ENCODE measurements at places on chromosomes 5 and 9. TPM values are rescaled to one million over a fixed set of nuclear protein-coding genes. Genes with fewer than 3 reads are reported as not detected.

DNA sequence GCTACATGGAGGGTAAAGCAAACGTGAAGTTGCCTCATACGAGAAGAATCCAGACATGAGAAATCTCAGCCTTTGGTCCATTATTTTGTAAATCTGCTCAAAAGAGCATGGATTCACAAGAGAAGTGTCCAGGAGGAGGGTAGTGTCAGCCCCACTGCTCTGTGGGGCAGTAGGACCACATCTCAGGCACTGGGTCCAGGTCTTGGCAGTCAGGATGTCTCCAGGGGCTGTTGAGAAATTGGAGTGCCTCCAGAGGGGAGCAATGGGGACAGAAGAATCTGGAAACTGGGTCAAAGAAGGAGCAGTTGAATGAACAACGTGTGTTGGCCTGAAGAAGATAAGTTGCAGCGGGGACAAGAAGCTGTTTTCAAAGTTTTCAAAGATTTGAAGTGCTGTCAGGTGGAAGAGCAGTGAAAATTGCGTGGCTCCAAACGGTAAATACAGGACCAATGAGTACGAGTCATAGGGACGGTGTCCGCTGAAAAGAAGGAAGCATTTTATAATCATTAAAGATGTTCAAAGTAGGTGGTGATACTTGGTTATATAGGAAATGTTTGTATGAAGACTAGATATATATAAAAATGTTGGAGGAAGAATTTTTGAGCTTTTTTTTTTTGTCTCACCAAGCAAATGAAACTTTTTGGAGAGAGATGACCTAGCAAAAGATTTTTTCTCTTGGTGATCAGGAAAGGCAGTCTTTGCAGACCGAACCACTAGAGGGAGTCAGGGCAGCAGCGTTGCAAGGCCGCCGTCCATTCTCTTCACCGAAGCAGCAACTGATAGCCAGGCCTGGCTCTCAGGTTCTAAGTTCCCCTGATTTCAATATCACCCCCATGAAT, 57.1 kb upstream of the ZBED3 start:
- no peaks in the 10 kb centered on the region for H3K27me3 ChIP-seq
- no peak overlapping the region for H3K27ac ChIP-seq
- no peaks in the 10 kb centered on the region for H3K4me1 ChIP-seq
- H3K4me3 ChIP-seq = no peak overlapping the region
- no peaks in the 10 kb centered on the region for H3K36me3 ChIP-seq
- DNase-seq = peak; percentile 76

- no peak for DNase-seq
- H3K27me3 ChIP-seq = no peaks in the 10 kb centered on the region
- no peak overlapping the region for H3K4me3 ChIP-seq
Observed at GRCh38 chr5:172142709-172143215, 45.3 kb downstream of the STK10 start.

DNA sequence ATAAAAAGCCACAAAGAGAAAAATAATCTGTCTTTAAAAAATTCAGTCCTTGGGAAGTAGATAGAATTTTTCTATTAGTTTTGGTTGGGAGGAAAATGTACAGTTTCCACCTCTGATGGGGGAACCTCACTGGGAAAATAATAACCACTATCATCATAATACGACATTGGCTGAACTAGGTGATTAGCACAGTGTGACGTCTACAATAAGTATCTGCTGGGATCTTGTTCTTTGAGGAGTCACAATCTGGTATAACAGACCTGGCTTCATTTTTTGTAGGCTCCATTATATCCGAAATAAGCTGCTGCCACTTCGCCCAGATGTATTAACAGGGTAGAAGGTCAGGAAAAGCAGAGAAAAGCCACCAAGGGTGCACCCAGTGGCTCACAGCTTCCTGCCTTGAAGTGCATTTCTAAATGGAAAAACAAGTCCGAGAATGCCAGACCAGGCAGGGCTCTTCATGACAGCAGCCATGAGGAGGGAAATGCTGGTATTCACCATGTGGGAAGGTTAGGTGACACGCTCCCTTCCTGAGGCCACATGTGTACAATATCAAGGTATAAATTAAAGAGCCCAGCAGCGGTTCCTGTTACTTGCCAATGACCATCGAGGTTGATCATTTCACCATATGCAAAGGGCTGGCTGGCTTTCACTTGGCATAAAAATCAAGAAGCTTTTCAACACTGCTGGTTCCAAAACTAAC, 152.8 kb downstream of the PRELID2 start:
- no peak for DNase-seq
- no peak overlapping the region for H3K4me3 ChIP-seq
- no peaks in the 10 kb centered on the region for H3K27me3 ChIP-seq
- H3K4me1 ChIP-seq = peaks cover 26% of the 10 kb centered on the region
- no peaks in the 10 kb centered on the region for H3K36me3 ChIP-seq
- no peak overlapping the region for H3K27ac ChIP-seq

DNA sequence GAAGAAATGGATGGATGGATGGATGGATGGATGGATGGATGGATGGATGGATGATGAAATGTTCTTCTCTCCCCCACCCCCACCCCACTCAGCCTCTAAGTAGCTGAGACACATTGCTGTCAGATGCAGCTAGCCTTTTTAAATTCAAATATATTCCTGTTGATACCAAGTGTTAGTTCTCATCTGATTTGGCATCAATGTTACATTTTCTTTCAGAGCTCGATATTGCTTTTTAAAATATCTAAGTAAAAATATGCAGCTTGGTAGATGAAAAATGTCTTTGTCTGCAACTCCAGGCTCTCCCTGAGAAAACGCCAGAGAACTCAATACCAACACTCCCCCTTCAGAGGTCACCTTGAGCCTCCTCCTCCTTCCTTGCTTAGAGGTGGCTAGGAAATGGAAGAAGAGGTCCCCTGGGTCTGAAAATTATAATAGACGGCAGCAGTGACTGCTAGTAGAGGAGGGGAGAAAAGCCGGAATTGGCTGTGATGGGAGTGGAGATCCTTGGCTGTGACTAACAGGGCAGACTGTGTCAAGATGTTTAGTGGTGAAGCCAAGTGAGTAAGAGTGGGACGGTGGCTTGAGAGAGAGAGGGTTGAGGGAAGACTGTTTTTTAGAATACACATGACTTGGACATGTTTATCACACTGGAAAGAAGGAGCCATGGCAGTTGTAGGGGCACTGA, 156.0 kb downstream of the ZNF462 start:
- no peak overlapping the region for H3K27ac ChIP-seq
- DNase-seq = no peak
- H3K27me3 ChIP-seq = no peaks in the 10 kb centered on the region
- H3K4me3 ChIP-seq = no peak overlapping the region

DNA sequence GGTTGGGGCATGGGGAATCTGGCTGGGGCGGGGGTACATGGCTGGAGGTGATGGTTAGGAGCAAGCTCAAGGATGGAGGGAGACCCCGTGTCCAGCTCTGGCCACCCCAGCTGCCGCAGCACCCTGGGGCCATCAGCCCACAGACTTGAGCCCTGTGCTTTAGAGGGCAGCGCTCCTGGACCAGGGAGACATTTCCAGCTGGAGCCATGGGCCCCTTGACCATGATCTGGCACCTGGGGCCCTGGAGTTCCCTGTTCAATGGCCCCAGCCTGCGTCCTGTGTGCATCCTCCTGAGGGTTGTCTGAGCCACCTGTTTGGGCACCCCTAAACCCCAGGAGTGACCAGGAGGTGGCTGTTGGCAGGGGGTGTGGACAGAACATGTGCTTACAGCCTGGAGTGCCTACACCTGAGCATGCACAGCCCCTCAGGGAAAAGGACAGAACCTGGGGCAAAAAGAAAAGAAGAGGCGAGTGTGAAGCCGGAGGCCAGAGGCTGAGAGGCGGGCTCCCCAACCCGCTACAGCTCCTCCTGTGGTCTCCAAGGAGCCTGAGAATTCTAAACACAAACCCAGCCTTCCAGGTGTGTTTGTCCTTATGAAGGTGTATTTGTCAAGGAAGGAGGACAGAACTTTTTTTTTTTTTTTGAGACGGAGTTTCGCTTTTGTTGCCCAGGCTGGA, 126.7 kb downstream of the C9orf50 start:
- H3K36me3 ChIP-seq = no peaks in the 10 kb centered on the region
- H3K27me3 ChIP-seq = no peaks in the 10 kb centered on the region
- no peak for DNase-seq
- H3K4me3 ChIP-seq = no peak overlapping the region
- H3K27ac ChIP-seq = peak overlapping the region; percentile 59

DNA sequence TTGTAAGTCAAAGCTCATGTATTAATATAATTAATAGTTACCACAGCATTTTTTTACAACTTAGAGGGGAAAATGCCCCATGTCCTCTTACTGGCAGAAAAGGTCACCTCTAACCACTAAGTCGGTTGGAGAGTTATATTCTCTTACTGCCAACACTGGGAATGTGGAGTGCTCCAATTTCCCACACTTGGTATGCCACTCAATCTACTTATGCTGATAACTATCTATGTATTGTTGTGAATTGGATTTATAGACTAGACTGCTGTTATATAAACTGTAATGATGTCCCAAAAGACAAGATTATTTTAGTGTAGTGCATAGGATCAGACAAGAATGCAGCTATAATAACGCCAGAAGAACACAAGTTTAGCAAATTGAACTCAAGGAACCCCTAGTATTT, 2385.2 kb upstream of the C9orf72 start:
- no peak overlapping the region for H3K4me3 ChIP-seq
- H3K36me3 ChIP-seq = no peaks in the 10 kb centered on the region
- no peaks in the 10 kb centered on the region for H3K4me1 ChIP-seq
- no peaks in the 10 kb centered on the region for H3K27me3 ChIP-seq
- DNase-seq = peak; percentile 52

DNA sequence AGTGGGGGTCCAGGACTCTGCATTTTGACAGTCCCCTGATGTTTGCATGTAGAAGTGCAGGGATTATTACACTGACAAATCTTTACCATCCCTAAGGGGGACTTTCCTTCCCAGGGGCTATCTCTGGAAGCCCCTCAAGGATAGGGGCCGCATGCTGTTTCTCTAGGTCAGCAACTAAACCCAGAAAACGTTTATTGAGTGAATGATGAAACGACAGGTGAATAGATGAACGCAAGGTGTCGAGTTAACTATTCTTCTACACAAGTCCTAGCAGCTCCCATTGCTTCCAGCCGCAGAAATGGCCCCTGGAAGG, 281 bp upstream of the HSD17B4 start:
- H3K36me3 ChIP-seq = no peaks in the 10 kb centered on the region
- DNase-seq = no peak

Gene TSSK1B
- not detected for total RNA-seq

DNA sequence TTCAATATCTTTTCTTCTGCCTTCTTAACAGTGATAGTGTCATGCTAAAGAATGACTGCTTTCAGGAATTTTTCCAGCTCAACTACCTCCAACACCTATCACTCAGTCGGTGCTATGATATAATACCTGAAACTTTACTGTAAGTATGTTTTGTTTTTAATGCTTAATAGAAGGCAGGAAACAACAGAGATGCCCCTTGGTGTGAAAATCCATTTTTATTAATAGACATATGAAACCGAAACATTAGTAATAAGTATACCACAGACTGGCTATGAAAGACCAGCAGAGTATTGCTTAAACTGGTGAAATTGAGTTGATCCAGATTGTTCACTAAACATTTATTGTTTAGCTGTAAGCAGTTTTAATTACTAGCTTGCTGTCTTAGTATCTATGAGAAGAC, 25.2 kb downstream of the SKP2 start:
- no peak overlapping the region for H3K4me3 ChIP-seq
- H3K4me1 ChIP-seq = peaks cover 7% of the 10 kb centered on the region
- no peaks in the 10 kb centered on the region for H3K27me3 ChIP-seq
- no peak for DNase-seq
- no peak overlapping the region for H3K27ac ChIP-seq

GRCh38 chr5:155827949-155828348, 499.0 kb upstream of the SGCD start:
- no peak for DNase-seq
- no peaks in the 10 kb centered on the region for H3K36me3 ChIP-seq
- no peak overlapping the region for H3K27ac ChIP-seq

DNA sequence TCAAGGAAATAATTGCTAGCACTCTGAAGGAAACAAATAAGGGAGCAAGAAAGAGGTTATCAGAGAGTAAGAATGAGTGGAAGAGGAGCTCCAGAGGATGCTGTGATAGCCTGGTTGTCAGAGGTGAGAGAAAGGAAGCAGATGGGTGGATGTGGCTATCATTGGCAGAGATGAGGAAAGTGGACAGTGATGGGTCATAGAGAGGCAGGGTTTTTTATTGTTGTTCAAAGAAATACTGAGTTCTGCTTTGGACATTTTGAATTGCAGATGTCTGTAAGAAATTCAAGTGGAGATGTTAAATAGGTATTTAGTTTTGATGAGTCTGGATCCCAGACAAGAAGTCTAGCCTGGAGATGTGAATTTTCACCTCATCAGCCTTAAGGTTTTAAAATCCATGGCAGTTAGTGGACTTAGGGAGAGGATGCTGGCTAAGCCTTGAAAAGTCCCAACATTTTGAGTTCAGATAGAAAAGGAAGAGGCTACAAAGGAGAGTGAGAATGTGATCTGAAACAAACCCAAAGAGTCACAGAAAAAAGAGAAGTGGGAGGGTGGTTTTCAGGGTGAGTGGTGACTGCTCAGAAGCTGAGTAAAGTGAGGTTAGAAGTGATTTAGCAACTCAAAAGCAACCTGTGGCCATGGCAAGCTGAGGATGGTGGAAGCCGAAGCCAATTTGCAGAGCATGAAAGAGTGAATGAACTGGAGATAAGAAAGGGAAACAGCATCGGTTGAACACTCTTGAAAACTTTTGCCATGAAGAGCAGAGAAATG, 50.4 kb downstream of the PPIC start:
- H3K4me3 ChIP-seq = no peak overlapping the region
- DNase-seq = no peak
- no peaks in the 10 kb centered on the region for H3K4me1 ChIP-seq
- H3K27me3 ChIP-seq = no peaks in the 10 kb centered on the region
- H3K27ac ChIP-seq = no peak overlapping the region
- no peaks in the 10 kb centered on the region for H3K36me3 ChIP-seq

Gene GPR150
- total RNA-seq = 0.13 TPM

GRCh38 chr9:105531530-105531929, 26.4 kb upstream of the FKTN start:
- H3K36me3 ChIP-seq = peaks cover 8% of the 10 kb centered on the region
- H3K27ac ChIP-seq = no peak overlapping the region
- H3K4me1 ChIP-seq = peaks cover 6% of the 10 kb centered on the region
- no peak for DNase-seq

Gene AIF1L
- total RNA-seq = 6.5 TPM

- H3K4me3 ChIP-seq = no peak overlapping the region
- H3K4me1 ChIP-seq = no peaks in the 10 kb centered on the region
- DNase-seq = peak; percentile 1
- H3K27ac ChIP-seq = no peak overlapping the region
- H3K27me3 ChIP-seq = peaks cover 56% of the 10 kb centered on the region
Observed at GRCh38 chr5:128534726-128535125, 3.3 kb downstream of the FBN2 start.
